ENCODE measurements at places on chromosomes 2 and 18.

DNA sequence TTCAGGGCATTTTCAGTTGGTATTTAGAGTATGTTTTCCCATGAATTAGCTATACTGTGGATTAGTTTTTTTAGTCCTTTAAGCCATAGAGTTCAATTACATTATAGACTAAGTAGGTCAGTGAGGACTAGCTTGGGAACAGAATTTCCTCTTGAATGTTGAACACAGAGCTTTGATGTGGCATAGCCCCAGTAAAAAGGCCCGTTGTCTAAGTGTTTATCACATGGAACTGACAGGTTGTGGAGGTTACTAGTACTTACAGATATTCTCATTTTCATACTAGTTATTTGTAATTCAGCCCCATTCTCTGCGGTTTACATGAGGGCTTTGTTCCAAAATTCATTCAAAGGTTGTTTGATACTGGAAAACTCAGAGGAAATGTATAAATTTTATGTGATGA lies 6.2 kb downstream of the INSIG2 start:
- no peak for DNase-seq

DNA sequence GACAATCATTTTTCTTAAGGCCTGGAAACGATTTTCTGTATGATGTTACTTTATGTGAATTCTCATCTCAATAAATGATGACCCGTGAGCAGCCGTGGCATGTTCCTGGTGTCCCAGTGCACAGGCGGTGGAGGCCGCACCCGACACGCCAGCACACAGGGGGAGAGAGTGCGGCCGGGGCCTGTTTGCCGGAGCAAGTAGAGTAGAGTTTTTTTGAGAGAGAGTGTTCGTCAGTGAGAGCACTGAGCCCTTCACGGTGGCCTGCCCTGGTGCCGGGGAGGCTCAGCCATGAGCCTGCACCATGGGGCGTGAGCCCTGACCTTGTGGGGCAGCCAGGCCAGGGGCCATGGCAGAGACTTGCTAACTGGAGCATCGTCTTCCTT lies 202.4 kb upstream of the RAB12 start:
- no peak for DNase-seq

DNA sequence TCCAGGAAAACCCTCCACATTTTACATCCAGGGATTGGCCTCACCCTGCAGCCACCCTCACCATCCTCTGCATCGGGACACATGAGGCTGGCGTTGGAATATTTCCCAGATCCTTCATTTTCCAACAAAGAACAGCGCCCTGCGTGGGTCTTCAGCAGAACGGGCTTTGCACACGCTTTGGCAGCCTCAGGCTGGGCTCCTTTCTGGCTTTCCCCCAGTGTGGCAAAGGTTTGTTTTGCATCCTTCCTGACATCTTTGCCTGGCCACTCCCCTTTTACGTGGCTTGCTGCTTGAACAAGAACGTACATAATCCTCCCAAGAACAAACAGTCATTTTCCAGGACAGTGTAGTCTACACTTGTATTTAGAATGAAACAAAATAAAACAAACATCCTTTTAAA lies 25.6 kb upstream of the GREB1 start:
- DNase-seq = no peak

DNA sequence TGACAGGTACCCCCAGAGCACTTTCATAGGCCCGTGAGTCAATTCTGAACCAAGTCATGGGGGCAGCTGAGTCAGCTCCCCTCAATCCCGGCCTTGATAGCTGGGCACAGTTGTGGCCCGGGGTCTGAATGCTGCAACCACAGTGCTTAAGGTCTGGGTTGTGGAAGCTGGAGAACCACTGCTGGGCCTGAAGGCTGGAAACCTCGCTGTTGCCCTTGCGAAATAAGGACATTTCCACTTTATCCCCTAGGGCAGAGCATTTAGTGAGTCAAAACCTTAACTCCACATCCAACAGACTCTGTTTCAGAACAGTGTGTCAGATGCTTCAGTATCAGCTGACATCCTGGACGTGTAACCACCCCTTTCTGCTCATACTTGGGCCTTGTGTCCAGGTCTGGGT lies 58.6 kb downstream of the SP110 start:
- no peak for DNase-seq

DNA sequence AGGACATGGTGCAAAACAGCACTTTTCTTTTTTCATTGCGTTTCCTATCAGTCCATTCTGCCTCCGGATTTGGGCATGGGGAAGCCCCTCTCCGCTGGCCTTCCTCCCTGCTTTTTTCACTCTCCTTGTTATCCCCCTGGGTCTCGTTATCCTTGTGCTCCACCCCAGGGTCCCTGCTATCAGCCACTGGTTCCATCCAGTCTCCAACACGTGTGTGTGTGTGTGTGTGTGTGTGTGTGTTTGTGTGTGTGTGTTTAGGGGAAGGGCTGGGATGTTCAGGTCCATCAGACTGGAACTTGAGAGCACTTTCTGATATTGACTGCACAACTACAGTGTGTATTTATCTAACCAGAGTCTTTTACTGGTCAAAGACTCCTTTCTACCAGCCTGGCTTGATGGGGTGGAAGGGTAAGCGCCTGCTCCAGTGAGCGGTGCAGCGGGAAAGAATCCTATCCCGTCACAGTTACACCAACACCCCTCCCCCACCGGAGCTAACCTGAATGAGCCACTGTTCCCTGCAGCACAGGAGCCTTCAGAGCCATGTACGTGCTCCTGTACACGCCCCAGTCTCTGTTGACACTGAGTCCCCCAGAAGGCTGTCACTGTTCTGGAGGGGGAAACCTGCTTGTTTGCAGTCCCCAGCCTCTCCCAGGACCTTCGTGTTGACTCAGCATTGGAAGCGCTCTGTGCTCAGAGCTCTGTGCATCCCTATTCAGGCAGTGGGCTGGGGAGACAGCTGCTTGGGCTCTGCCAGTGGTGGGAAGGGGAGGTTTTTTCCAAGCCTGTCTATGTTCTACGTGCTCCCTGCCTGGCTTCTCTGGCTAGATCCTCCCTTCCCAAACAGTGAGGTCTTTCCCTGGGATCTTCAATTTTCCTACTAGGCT lies 4.6 kb downstream of the INHA start:
- no peak for DNase-seq

DNA sequence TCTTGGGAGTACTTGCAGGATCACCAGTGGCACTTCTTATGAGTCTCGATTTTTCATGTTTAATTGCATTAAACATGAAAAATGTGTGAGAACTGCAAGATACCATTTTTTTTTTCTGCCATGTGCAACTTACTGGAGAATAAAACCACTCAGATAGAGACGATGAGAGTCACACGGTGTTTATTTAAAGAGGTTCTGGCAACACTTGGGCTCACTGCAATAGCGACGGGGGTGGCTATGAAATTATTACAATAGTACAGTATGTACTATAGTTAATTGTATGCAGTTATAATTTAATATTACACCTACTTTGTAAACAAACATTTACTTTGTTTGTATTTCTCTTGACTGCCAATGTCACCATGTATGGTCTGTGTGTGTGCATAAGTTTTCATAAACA lies 479.8 kb downstream of the NUP35 start:
- no peak for DNase-seq
